Stimulated activated CD4-positive, alpha-beta T cell treated with anti-CD3 and anti-CD28 coated beads, Interleukin-1b, Interleukin-23, amount 100 ng/mL, for 24 hours (primary cell): ENCODE measurements at places on chromosomes 2 and 18.

DNA sequence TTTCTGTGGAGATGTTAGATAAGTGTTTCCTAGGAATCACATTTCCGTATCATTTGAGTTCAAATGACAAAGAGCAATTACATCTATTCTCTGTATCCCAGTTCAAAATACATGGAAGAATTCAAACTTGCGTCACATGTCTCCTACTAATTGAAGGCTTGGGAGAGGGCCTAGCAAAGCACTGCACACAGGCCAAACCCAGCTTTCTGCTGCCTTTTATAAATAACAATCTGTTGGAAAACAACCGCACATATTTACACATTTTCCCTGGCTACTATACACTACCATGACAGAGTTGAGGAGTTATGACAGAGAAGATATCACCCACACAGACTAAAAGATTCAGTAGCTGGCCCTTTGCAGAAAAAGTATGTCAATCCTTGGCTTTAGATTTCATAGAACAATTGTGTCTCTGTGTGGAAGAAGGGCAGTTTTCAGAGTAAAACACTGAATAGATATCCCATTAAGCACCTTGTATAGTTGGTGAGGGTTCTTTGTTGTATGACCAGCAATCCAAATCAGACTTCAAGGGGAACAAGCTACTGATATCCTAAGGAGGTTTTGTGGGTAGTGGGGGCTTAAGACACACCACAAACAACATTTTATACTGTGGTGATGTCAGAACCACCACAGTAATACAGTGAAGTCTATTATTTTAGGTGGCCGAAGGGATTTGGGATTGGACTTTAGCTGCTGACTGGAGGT lies 861.3 kb downstream of the CCDC85A start:
- no peak for DNase-seq

GRCh38 chr2:10647441-10647840 lies 42.3 kb downstream of the NOL10 start:
- DNase-seq = no peak

GRCh38 chr2:147945660-147946059 lies 74.9 kb downstream of the ORC4 start:
- DNase-seq = no peak

DNA sequence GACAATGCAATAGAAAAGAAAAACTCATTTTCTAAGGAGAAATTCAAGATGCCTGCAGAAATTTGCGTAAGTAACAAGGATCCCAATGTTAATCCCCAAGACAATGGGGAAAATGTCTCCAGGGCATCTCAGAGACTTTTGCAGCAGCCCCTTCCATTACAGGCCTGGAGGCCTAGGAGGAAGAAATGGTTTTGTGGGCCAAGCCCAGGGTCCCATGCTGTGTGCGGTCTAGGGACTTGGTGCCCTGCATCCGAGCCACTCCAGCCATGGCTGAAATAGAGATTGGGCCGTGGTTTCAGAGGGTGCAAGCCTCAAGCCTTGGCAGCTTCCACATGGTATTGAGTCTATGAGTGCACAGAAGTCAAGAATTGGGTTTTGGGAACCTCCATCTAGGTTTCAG lies 103.9 kb upstream of the ACVR1 start:
- no peak for DNase-seq

DNA sequence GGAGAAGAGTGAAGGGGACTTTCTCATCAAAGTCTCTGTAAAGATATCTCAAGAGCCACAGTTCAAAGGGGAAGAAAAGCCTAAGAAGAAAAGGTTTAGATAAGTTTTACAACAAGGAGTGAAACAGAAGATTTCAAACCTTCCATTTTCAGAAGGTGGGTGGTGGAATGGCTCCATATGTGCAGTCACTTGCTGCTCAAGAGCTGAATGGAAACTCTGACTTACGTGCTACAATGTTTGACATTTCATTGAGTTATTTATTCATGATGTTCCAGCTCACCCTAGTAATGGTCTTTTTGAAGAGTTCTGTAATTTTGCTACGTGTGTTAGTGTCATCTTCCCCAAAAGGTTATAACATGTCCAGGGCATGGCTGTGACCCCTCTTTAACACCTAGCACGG lies 21.7 kb downstream of the LCT start:
- no peak for DNase-seq

DNA sequence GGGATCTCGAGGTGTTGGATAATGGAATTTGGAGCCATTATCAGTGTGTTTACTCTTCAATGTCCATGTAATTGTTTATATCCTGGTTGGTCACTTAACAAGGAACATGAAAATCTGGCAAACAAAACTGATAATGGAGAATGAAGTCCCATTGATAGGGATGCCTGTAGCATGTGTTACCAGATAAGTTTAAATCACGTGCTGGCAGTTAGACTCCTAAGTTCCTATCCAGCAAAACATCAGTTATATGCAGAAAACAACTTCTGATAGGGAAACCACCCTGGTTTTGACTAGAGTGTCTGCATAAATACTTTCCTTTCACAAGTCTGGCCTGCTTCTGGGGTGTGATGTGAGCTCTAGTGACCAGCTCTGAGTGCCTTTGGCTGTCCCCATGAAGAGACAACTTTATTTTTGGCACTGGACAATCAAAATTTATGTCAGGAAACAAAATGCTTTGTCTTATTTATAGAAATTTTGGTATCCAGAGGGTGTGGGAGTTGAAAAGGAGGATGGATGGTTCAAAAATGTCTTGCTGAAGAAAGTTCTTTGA lies 82.0 kb downstream of the FHOD3 start:
- no peak for DNase-seq

GRCh38 chr2:234334151-234334550 lies 162.7 kb downstream of the ARL4C start:
- no peak for DNase-seq

- DNase-seq = no peak
Measured at GRCh38 chr18:42268186-42268725, 313.2 kb downstream of the PIK3C3 start.

- no peak for DNase-seq
Measured at GRCh38 chr2:24385366-24385765, 25.0 kb upstream of the ITSN2 start.

DNA sequence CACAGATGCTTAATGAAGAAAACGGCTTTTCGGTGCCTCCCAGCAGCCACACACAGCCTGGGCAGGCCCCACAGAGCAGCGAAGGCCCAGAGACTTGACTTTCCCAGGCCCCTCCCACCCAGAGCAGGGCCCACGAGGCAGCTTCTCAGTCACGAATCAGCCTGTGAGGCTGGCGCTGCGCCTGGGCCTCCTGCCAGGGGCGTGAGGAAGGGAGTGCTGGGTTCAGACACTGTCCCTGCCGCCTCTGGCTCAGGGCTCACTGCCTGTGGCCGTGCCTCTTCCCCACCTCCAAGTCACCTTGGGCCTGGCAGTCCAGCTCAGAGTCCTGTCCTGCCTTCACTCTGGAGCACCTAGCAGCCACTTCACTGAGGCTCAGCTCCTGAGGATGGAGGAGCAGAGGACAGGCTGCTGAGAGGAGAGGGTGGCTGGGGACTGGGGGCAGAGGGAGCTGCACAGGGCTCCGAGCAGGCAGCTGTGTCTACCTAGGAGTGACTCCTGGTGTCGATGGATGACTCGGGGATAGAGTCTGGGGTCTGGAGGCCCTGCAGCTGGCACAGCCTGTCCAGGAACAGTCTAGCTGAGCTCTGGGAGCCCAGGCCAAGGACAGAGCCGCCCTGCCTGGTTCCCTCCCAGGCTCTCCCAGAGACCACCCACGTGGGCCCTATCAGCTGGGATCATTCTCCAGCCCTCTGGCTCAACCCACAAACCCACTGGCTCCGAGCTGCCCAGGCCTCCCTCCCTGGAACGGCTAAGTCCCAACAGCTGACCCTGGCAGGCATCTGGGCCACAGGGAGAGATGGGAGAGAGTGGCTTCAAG lies 36.4 kb upstream of the FOSL2 start:
- DNase-seq = no peak

DNA sequence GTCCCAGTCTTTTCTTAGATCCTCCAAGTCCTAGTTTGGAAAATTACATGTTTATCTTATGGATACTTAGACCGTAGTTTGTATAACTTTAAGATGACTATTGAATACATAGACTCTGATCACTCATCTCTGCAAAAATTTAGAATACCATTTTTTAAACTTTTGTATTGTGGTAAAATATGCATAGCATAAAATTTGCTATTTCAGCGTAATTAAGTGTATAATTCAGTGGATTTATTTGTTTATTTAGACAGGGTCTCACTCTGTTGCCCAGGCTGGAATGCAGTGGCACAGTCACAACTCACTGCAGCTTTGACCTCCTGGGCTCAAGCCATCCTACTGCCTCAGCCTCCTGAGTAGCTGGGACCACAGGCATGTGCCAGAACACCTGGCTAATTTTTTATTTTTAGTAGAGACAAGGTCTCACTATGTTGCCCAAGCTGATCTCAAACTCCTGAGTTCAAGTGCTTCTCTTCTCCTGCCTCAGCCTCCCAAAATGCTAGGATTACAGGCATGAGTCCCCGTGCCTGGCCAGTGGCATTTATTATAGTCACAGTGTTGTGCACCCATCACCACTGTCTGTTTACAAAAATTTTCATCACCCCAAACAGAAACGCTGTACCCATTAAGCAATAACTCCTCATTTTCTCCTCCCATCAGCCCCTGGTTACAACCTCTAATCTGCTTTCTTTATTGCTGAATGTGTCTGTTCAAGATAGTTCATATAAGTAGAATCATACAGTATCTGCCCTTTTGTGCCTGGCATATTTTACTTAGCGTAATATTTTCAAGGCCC lies 90.0 kb downstream of the MAP3K20 start:
- DNase-seq = no peak

DNA sequence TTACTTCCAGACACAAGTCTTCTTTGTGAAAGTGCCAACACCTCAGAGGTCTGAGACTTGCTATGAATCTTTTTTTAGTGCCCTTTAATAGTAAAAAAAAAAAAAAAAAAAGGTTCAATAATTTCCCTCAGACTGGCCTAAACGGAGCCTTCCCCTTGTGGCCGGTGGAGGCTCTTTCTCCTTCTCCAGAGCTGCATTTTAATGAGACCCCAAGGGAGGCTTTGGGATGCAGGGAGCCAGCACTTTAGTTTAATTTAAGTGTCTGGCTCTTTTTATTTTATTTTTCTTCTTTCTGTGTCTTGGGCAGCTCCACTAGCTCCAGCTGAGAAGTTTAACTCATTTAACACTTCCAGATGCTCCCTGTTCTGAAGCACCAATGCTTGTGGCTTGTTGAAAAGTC lies 67.8 kb upstream of the MAPK4 start:
- no peak for DNase-seq

DNA sequence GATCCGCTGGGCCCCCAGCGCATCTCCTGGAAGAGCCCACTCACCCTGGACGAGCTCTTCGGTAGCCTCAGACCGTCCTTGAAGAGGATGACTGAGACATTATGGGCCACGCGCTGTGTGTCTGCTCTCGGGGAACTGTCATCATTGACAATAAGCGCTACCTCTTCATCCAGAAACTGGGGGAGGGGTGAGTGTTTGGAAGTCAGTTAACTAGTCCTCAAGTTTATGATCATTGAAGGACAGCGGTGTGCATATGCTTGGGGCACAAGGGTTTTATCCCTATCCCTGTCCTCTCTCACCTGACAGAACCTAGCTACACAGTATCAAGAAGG lies 586 bp downstream of the STK16 start:
- DNase-seq = no peak

- DNase-seq = no peak
Measured at GRCh38 chr18:12088731-12089375, 4.8 kb upstream of the ANKRD62 start.

DNA sequence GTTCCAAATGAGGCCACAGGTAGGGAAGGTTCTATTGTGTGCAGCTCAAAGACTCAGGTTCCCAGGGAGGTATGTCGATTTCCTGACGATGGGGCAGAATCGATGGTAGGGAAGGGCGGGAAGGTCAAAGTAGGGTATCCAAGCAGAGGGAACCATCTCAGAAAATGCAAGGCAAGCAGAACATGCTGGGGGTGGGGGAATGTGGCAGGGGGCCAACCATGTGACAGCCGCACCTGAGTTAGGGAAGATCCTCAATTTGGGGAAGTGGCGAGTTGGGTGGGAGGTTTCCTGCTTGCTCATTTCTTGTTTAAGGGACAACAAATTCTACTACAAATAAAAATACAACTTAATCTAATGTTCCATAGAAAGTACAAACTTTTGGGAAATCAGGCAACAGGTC lies 21.7 kb upstream of the GRP start:
- no peak for DNase-seq

GRCh38 chr2:48312126-48312525 lies 217.8 kb upstream of the STON1 start:
- no peak for DNase-seq

DNA sequence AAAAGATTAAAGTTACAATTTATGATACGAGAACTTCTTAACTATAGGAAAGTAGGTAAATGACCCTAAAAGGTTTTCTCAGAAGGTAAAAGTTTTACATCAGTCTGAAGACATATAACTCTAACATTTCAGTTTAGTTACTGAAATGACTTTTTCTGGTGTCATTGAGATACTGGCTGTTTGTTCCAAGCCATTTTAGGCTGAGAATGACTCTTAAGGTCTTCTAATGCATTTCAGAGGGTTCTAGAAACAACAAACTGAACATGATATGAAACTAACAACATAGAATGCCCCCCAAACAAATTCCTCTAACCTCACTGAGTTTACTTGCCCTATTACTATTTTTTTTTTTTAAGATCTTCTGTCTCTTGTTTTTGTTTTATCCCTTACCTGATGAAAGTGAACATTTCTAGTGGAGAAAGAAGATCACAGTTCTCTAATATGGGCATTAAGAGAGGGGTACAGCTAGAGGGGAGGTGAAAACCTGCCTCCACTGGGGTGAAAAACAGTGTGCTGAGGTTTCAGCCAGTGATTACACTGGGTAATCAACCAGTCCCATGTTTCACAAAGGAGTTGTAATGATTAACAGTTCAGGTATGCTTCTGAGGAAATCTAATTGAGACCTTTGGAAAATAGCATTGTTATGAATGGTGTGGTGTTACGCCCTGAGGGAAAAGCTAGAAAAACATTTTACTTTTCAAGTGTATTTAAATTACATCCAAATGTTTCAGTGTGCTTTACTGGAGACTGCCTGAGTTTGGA lies 11.2 kb downstream of the NABP1 start:
- DNase-seq = no peak

- no peak for DNase-seq
Measured at GRCh38 chr18:34624551-34624950, 85.5 kb upstream of the DTNA start.

DNA sequence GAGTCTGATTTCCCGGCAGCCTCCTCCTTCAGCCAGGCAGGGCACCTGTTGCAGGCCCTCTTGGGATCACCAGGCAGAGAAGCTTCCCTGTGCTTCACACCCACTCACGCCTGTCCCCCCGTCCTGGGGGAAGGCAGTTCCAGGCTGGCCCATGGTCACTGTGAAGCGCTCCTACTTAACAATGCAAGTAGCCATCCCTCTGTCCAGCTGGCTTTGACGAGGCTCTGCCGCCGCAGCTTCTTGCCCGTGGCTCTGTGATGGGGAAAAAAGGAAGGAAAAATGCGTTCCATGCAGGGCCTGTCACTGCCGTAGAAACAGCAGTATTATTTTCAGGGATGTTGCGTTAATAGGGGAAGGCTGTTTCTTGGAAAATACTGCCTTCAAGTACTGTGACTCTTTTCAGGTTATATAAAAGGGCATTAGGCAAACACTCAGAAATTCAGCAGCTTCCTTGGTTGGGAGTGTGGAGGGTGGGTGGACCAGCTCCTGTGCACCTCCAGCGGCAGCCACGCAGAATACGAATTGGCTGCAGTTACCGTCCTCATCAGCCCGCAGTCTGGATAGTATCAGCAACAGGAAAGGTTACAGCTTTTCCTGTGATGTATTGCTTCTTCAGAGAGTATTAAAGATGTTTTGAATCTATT lies 232.3 kb downstream of the KLHL29 start:
- no peak for DNase-seq
